ENCODE measurements at places on chromosomes 1 and 21. TPM values are rescaled to one million over a fixed set of nuclear protein-coding genes. Genes with fewer than 3 reads are reported as not detected.

GRCh38 chr1:116538544-116538943 is 32.3 kb downstream of the CD58 start:
- DNase-seq = no peak

GRCh38 chr1:152924191-152924590 is 15.8 kb downstream of the IVL start:
- DNase-seq = no peak

- no peak for DNase-seq
Measured at GRCh38 chr21:31659286-31659535, 282 bp upstream of the SOD1 start.

- DNase-seq = peak; percentile 76
Measured at GRCh38 chr1:19341201-19342061, 29.3 kb downstream of the SLC66A1 start.

DNA sequence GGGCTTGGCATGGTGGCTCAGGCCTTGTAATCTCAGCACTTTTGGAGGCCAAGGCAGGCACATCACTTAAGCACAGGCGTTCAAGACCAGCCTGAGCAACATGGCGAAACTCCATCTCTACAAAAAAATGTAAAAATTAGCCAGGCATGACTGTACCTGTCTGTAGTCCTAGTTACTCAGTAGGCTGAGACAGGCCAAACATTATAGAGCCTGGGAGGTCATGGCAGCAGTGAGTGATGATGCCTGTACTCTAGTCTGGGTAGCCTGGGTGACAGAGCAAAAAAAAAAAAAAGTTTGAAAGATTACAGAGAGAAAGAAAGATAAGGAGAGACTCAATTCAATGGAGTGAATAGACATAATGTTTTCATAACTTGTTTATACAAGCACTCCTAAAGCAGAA is 556.5 kb upstream of the BRINP3 start:
- DNase-seq = no peak

DNA sequence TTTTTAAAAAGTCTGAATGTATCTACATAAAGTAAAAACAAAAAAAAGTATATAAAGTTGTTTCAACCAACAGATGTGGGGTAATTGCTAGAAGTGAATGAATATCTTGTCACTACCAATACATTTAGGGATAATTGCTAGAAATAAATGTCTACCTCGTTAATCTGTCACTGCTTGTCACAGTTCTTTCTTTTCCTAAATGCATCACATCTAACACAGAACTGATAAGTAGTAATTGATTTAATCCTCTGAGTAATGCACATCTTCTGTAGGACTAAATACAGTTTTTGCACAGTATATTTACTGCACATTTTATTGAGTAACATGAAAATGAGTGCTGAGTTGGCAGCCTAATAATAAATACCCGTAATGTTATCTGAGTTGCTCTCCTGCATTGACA is 72.2 kb downstream of the SUSD4 start:
- DNase-seq = no peak

DNA sequence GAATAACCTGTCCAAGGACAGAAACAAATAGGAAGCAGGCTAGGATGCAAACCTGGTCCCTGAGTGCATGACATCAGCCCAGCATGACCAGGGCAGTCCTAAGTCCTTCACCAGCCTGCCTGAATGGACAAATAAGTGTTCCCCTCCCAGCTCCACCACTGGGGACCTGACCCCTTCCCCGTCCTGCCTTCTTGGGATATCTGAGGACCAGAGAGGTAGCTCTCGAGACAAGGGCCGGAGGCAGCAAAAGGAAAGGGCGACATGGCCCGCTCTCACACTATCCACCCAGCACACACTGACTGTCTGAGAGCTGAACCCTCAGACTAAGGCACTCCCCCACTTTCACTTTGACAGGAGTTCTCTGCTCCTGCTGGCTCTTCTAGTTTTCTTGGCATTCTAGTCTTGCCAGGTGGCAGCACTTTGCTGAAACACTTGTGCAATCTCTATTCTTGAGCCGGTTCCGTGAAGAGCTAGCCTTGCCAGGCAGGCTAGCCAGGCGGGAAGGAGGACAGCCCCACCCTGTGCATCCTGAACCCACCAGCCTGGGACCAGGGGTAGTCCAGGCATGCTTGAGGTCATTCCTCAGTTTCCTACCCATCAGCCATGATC is 251.1 kb upstream of the RAB4A start:
- peak; percentile 32 for DNase-seq

DNA sequence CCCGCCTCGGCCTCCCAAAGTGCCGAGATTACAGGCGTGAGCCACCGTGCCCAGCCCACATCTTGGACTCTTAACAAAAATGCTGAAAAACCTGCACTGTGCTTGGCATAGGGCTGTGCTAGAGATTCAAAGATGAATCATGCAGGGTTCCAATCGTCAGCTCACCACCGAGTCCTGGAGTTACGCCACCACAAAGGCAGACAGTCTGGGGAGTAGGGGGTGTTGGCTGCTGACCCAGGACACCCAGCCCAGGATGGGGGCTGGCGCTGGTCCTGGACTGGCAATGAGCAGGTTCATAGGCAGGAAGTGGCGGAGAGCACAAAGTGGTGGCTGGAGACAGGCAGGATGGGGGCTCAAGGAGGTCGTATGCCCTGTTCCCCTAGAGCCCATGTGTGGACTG is 16.0 kb downstream of the PSRC1 start:
- no peak for DNase-seq

DNA sequence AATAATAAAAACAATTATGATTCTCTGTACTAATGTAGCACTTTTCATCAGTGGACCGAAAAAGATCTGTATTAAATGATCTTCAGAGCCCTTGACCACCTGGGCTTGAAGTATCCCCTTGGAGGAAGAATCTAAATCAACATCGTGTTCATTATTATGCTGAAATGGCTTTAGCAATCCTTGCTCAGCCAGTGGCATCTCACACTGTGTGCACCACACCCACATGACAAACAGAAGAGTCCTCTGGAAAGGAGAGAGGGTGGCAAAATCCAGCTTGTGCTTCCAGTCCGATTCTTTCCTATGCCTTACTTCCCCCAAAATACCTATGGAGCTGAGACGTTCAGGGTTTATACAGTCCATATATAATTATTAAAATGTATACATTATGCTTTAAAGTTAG is 318.5 kb upstream of the RUNX1 start:
- no peak for DNase-seq

DNA sequence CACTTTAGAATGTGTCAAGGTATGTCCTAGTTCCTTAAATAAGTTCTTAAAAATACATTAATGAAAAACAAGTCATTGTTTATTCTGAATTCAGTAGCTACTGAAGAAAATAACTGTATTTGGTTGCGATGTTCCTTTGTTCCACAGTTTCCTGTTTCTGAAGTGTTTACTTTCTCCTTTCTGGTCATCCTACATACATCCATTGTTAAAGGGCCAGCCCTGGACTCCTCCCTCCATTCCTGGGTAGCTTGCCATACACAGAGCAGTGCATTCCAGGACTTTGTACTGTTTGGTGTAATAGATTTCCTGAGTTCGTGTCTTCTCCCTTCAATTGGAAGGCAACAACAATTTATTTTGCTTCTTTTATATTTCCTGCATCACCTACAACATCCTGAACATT is 845.4 kb upstream of the CXADR start:
- DNase-seq = no peak

GRCh38 chr1:25702101-25702775 is 85.6 kb downstream of the MAN1C1 start:
- DNase-seq = no peak

GRCh38 chr21:43654806-43655489 is 4.3 kb downstream of the HSF2BP start:
- DNase-seq = no peak

DNA sequence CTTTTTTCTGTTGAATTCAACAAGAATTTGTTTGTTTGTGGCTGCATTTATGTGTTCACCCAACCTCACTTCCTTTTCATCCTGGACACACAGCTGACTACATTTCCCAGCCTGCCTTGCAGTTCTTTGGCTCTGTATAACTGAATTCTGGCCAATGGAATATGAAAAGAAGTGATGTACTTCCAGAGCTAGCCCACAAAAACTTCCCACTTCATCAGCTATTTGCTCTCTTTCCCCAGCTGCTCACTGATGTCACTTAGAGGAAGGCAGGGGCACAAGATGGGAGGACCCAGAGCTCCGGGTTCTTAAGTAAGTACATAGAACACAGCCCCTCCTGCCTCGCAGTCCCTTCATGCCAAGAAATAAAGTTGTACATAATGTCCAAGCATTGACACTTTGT is 235.0 kb upstream of the FGGY start:
- no peak for DNase-seq

GRCh38 chr21:38308532-38309119 is 51.8 kb downstream of the KCNJ15 start:
- DNase-seq = no peak

DNA sequence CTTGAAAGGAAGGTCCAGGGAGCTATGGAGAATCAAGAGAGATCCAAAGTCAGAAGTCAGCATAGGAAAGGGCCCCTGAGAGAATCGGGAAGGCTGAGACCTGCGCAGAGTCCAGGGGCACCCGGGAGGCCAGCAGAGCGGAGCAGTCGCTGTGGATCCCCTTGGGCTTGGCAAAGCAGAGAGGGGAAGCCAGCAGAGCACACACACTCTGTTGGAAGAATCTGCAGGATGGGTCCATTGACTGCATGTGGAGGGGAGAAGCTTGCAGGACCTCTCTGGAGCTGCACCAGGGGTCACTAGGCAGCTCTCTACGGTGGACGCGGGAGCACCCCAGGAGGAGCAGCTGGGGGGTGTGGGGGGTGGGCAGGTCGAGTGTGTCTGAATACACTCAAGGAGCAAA is 6.4 kb downstream of the RIPK4 start:
- DNase-seq = no peak

DNA sequence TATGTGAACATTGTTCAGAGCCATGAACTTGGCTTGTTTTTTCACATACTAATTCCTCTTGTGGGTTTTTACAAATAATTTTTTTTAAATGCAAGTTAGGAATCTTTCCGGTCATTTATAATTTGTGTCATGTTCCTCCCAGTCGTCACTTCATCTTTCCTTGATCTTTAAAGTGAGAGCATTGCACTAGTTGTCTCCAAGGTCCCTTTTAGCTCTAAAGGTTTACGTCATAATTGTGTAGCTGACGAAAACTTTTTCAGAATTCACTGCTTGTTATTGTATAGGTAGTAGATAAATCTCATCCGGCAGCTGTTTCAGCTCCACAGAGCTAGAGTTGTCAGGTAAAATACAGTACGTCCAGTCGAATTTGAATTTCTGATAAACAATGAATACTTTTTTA is 33.6 kb downstream of the SOAT1 start:
- DNase-seq = no peak

DNA sequence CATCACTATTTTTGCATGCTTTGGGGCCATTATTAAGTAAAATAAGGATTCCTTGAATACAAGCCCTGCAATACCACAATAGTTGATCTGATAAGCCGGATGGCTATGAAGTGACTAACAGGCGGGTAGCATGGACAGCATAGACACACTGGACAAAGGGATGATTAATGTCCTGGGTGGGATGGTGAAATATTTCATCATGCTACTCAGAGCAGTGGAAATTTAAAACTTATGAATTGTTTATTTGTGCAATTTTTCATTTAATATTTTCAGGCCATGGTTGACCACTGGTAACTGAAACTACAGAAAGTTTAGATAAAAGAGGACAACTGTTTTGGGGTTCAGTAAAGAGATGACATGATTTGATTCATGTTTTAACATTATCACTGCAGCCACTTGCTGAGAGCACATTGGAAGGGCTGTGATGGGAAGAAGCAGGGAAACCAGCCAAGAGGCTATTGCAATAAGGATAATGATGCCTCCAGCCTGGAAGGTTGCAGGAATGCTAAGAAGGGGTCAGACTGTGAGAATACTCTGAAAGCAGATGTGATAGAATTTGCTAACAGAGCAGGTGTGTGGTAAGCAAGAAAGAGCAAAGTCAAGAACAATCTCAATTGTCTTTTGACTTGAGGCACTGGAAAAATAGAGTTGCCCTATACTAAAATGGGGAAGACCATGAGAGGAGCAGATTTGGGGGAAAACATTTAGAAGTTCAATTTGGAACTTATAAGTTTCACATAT is 62.5 kb upstream of the TNFSF4 start:
- no peak for DNase-seq

DNA sequence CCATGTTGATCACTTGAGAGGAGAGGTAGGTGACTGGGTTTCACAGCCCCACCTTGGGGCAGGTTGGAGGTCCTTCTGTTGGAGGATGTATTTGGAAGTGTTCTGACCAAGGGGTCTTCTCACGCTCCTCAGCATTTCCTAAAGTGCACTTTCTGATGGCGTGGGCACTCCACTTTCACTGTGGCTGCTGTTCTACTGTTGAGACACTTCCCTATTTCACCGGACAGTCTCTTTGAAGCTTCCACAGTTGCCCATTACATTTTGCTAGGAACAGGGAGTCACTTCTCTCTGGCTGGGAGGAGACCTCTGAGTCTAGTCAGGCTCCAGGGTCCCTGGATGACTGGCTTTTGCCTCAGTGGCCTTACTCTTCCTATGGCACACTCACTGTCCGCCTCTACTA is 180.0 kb upstream of the LMO4 start:
- no peak for DNase-seq

DNA sequence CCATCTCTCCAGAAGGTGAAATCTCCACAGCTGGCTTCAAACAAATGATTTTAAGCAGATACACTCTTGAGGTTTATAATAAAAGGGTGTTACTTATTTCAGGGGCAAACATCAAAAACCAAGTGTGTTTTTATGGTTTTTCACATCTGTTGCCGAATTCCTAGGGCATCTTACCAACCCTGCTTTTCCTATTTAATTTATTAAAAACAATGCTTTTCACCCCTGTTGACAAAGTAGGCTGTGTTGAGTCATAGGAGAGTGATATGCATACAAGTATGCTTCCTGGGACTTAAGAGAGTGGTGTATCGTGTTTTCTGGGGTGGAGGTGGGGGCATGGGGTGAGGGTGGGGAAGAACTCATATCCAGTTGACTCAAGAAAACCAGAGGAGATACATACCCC is 29.3 kb upstream of the IL20 start:
- DNase-seq = no peak

MYOCOS gene
- not detected for total RNA-seq

LENEP gene
- total RNA-seq = not detected

GBP6 gene
- 0.08 TPM for total RNA-seq

PKP1 gene
- total RNA-seq = not detected

TFF2 gene
- not detected for total RNA-seq

Measured in liver (tissue), 10 donors.